ENCODE measurements at places on chromosomes 2 and 18.

DNA sequence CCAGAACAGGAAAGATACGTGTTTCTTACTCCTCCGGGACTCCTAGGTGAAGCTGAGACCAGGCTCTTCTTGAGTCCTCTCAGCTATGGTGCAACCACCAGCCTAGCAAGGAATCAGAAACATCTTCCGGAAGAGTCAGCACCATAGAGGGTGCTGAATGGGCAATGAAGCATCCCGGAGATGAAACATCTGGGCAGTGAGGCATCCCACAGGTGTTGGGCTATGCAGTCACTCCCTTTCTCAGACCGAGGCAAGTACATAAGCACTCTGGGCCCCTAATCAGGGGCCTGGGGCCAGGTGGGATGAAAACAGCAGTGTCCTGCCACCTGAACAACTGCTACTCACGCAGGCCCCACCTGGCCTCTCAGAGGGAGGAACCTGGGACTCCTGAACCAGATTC lies 1.4 kb upstream of the CAPN10 start:
- DNase-seq, result no peak

- no peak for DNase-seq
These were observed 454.7 kb upstream of the CWC22 start for GRCh38 chr2:180461761-180462160.

DNA sequence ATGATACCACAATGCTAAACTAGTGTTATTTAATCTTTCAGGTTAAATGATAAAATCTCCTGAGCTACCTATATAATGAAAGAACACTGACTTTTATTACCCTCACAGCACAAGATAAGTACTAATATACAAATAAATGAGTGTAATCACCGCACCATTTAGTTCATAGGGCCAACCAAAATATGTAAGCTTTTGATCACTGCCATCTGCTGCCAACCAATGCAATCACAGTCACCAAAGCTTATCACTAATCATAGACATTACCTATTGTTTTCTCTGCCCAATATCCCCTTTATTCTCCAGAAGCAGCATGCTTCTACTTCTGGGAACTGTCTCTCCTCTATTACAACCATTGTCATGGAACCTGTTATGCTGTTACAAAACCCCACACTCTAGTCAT lies 151.6 kb upstream of the LRATD1 start:
- DNase-seq, result no peak

DNA sequence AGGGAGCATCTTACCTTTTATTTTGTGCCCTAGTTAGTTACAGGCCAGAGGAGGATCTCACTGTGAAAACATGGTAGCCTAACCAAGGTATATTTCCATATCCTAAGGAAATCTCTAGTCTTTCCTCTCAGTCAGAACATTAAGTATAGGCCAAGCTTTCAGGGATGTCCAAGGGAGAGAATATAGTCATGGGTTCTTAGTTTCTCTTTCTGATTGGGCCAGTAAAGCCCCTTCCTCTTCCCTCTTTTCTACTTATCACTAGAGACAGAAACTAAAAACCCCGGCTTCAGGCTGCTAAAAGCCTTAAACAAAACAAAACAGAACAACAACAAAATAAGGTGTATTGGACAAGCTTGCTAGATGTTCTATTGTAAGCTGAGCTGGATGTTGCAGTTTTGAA lies 44.3 kb upstream of the TNFRSF11A start:
- DNase-seq, result no peak

DNA sequence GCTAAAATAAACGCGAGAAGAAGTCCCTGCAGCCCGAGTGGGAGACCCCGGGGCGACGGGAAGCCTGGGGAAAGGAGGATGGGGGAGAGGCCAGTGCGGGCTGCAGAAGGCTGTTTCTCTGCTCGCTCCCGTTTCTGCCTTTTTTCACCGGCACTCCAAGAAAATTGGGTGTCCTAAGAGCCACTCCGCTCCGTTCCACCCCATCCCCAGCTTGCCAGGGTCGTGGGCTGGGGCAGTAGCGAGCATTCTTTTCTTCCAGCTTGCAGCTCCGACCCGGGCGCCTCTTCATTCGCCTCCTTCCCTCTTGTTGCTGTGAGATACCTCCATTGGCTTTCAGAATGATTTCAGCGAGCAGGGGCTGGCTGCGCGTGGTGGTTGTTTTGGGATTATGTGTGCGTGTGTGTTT lies 1.1 kb downstream of the HOXD3 start:
- DNase-seq, result no peak

GRCh38 chr2:144659731-144660275 lies 139.9 kb upstream of the ZEB2 start:
- DNase-seq, result no peak

DNA sequence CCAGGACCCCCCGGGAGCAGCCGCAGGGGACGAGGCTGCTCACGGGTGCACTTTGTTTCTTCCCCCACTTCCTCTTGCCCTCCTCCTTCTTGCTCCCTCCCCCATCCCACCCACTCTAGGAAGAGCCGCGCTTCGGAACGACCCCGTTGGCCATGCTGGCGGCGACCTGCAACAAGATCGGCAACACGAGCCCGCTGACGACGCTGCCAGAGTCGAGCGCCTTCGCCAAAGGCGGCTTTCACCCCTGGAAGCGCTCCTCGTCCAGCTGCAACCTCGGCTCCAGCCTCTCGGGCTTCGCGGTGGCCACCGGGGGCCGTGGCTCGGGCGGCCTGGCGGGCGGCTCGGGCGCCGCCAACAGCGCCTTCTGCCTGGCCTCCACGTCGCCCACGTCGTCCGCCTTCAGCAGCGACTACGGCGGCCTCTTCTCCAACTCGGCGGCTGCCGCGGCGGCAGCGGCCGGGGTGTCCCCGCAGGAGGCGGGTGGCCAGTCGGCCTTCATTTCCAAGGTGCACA lies 1.3 kb downstream of the SP9 start:
- no peak for DNase-seq

DNA sequence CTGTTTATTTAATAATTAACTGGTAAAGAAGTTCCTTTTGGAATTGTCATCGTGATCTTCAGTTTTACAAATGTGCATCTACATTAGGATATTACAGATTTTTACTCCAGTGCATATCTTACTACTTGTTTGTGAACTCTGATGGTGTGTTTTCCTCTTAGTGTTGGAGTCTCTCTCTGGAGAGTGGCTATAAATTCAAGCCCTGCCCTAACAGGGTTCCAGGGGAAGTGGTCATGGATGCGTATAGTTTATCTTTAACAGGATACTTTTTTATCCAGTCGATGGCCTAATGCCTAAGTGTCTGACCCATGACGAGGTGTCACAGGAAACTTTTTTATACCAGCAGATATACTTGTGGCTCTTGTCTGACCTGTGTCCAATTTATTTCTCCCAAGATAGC lies 75.4 kb downstream of the CHN1 start:
- no peak for DNase-seq

- no peak for DNase-seq
These were observed 213.5 kb downstream of the FSIP2 start for GRCh38 chr2:185952100-185952499.

- no peak for DNase-seq
These were observed 23.4 kb downstream of the ARHGAP15 start for GRCh38 chr2:143152637-143153036.

DNA sequence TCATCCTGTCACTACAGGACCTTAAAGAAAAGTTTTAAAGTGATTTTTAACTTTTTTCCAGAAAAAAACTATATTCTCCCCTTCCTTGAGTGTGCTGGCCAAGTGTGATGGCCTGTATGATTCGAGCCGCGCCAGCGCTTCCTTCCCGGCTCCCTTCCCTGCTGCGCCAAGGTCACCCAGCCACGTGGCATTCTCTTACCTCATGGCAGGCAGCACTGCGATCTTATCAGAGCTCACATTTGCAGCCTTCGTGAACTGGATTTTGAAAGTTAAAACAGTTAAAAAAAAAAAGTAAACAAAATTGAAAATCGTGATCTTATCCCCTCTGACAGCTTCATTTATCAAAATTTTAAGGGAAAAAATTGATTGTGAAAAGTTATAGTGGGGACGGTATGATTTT lies 279.8 kb downstream of the PTGR3 start:
- DNase-seq, result no peak

DNA sequence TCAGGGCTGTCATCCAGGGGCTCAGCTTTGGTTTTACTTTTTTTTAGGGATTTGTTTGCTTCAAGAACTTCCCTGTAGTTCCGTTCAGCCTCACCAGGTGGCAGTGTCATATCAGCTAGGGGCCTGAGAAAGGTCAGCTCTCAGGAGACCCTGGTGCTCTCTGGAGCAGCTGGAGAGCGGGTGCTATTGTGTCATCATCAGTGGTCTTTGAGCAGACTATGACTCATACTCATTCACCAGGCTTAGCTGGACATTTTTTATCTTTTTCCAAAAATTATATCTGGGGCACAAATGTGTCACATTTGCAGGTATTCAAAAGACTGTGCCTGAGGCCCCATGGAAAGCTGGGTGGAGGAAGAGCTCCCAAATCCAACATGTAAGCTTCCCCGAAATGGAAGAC lies 24.4 kb downstream of the ZNF892 start:
- DNase-seq, result no peak

DNA sequence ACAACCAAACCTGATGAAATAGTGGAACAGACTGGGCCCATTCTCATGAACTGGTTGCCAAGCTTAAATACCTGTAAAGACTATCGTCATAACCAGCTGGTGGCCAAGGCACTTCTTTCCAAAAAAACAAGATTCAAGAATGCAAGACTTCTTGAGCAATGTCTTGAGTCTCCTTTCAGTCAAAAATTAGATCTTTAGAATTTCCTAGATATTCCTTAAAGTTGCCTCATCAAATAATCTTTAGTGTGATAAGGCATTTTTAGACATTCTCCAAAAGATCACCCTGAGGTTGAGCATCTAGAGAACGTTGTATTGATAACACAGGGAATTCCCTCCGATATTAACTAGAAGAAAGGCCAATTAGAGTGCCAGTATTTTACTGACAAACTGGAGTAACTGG lies 236.4 kb upstream of the MEX3C start:
- DNase-seq, result no peak

All from NCI-H1436 treated with DMSO at 0.1 percent for 48 hours (cell line).